Iris pigment epithelial cell (primary cell): ENCODE measurements at places on chromosomes 4 and X.

DNA sequence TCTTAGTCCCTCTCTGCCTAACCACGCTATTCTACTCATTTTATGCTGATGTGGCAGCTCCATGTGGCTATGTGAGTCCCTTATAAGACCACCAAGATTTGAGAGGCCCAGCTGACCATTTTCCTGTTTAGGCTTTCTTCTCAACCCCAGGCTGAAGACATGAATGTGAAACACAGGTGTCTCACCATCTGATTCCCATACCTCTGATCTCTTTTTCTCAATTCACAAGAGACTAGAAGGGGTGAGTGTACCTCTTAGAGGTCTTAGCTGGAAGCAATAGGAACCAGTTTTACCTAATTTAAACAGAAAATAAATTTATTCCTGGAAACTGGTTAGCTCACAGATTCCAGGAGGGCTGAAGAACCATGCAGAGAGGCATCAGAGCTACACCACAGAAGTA is 276.5 kb upstream of the FMR1 start:
- no peak for DNase-seq

- peak; percentile 18 for DNase-seq
Measured at GRCh38 chr4:60133375-60133774, 1066.8 kb upstream of the ADGRL3 start.

DNA sequence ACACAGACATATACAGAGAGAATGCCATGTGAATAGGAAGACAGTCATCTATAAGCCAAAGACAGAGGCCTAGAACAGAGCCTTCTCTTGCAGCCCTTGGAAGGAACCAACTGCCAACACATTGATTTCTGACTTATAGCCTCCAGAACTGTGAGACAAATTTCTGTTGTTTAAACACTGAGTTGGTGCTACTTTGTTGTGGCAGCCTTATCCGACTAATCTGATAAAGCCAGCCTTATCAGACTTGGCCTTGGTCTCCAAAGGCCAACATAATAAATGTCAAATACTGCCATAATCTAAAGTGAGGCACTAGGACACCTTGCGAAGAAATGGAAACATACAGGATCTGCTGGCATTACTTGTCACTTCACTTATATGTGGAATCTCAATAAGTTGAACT is 24.3 kb upstream of the PRDX4 start:
- DNase-seq: no peak

- DNase-seq: no peak
Measured at GRCh38 chr4:73066445-73066844, 3.1 kb downstream of the COX18 start.

DNA sequence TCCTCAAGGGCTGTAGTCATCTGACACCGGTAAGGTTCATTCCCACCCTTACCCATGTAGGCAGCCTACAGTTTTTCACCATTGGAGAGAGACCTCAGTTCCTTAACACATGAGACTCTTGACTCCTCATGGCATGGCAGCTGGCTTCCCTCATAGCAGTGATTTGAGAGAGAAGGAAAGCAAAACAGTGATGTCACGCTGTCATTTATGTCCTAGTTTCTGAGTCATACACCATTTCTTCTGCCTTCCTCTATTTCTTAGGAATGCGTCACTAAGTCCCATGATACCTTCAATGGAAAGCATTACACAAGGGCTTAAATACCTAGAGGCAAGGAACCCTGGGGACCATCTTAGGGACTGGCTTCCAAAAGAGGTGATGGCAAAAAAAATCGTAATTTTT is 226.1 kb downstream of the SPCS3 start:
- peak; percentile 16 for DNase-seq

DNA sequence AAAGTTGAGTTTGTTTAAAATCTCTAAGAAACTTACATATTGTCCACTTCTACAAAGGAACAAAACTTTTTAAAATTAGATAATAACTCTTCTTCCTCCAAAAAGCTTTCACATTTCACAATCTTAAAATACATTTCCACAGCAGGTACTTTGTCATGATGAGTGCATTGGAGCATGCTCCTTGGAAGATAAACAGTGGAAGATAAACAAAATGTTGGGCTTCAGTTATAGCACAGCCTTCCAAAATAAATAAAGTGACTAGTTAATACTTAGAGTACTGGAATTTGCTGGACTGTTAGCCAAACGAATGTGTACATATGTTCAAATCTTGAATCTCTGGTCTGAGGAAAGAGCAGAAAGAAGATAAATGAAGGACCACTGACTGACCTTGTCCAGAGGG is 54.9 kb upstream of the PDE5A start:
- DNase-seq: peak; percentile 83

- DNase-seq: peak; percentile 15
Measured at GRCh38 chr4:106325800-106326199, 9.4 kb downstream of the AIMP1 start.

GRCh38 chrX:101203761-101204351 is 15.7 kb upstream of the DRP2 start:
- DNase-seq: no peak

GRCh38 chrX:63884821-63885790 is 100.1 kb upstream of the ARHGEF9 start:
- DNase-seq: no peak
